ENCODE measurements at places on chromosomes 3 and 15. TPM values are rescaled to one million over a fixed set of nuclear protein-coding genes. Genes with fewer than 3 reads are reported as not detected.

GRCh38 chr3:45055032-45055410, 28.9 kb downstream of the CLEC3B start:
- DNase-seq: no peak

GRCh38 chr15:97502038-97502437, 458.5 kb upstream of the ARRDC4 start:
- DNase-seq: no peak

DNA sequence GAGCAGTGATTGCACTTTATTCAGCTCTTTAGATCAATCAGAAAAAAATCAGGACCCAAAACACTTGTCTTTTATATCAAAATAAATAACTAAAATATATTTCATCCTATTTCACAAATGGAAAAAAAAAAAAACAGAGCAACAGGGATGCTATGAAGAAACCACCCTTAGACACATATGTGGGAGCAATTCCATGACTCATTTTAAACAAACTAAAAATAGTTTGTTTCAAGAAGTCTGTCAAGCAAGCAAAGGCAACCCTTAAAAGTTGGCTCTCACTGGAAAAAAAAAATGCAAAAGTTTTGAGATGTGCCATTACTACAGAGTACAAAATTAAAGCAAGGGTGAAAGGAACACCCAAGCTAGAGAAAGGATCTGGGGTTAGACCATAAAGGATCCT, 5.7 kb downstream of the ATP13A3 start:
- no peak for DNase-seq

GRCh38 chr3:64058566-64058965, 35.3 kb upstream of the PSMD6 start:
- DNase-seq: no peak

- DNase-seq: no peak
Observed at GRCh38 chr3:122533931-122534334, 19.2 kb upstream of the KPNA1 start.

DNA sequence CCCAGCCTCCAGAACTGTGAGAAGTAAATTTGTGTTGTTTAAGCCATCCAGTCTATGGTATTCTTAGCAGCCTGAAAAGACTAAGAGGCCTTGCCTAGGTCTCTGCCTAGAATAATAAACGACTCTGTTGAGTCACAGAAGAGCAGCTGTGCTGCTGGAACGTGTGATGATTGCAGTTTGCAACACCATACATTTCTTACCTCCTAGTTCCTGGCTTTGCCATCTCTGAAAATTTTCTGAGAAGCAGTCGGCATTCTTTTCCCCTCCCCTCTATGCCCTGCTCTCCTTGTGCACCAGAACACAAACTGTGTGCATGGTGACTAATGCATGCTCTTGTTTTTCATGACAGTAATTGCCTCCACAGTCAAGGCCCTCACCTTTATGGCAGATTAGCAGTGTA, 301.3 kb downstream of the IL20RB start:
- no peak for DNase-seq

DNA sequence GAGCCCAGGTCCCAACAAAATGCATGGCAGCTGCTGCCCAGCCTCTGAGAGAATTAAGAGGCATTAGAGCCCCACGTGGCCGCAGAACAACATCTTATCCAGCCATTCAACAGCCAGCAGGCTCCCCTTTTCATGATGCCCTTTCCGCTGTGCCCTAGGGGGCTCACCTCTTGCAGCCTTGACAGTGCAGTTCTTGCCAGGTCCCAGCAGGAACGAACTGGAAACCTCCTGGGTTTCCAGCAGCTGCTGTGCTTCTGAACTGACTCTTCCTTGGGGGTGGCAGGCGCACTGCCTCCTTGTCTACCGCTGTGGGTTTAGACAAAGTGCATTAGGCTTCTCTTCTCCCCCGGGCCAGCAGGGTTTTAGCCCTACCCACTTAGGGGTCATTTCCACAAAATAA, 85.2 kb downstream of the FAM174B start:
- no peak for DNase-seq

- no peak for DNase-seq
Observed at GRCh38 chr3:107925851-107926250, 165.0 kb downstream of the CD47 start.

The HDAC11 gene
- 14.8 TPM for total RNA-seq

The MESP2 gene
- total RNA-seq: 0.33 TPM

The KCNMB3 gene
- 3.8 TPM for total RNA-seq

The MCTP2 gene
- 1.5 TPM for total RNA-seq

The GPR149 gene
- total RNA-seq: not detected

The APBA2 gene
- 33.1 TPM for total RNA-seq

The TLR9 gene
- total RNA-seq: not detected

The MGLL gene
- total RNA-seq: 0.97 TPM

The GXYLT2 gene
- total RNA-seq: 1.8 TPM

Data from endothelial cell (in vitro differentiated cells).